SK-N-MC (cell line): ENCODE measurements at places on chromosomes 3 and 15.

GRCh38 chr3:111690242-111690641 lies 95.1 kb upstream of the ZBED2 start:
- DNase-seq: no peak

- DNase-seq: no peak
Measured at GRCh38 chr15:91407269-91407889, 307.3 kb downstream of the SV2B start.

- DNase-seq: no peak
Measured at GRCh38 chr15:34023907-34024306, 15.1 kb downstream of the AVEN start.

DNA sequence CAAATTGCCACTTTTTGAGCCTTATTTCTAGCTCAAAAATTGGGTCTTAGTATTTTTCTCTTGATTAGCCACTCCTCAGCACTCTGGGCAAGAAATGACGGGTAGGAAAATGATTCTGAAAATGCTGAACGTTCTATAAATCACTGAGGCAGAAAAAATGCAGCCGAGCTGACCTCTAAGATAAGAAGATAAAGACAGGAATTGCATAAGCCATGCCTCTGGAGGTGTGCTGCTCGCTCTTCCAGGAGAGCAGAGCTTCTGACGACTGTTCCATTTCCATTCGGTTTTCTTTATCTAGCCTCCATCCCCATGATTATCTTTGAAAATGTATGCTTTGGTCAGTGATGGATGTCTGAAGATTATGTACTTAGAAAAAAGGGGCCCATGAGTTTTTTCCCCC lies 558.8 kb upstream of the ADAMTS9 start:
- DNase-seq: no peak

DNA sequence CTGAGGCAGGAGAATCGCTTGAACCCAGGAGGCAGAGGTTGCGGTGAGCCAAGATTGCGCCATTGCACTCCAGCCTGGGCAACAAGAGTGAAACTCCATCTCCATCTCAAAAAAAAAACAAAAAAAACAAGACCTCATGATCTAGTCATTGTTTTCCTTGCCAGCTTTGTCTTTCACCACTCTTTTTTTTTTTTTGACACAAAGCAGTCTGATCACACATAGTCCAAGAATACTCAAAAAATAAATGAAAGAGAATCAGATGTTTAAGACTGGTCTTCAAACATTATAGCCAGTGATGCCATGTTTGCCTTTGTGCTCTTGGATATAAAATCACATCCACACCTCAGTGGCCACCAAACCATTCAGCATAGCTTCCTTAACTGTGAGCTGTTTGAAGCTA lies 5.8 kb upstream of the ADAM10 start:
- DNase-seq: no peak

DNA sequence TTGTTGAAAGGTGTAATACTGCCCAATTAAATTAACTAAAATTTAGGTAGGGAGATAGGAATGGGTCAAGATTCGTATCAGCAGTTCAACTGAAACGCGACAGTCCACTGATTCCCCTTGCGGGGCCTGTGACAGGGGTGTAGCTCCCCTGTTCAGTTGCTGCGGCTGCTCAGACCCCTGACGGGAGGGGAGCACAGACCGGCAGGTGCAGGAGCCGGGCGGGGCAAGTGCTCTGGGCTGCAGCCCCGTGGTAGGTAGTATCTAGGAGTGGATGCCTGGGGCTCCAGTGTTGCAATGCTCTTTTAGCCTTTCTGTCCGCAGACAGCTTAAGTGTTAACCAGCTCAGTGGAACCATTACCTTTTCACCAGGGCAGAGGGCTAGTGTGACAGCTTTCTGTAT lies 164.9 kb downstream of the ROBO2 start:
- DNase-seq: no peak

GRCh38 chr15:101477851-101478362 lies 11.6 kb downstream of the PCSK6 start:
- no peak for DNase-seq

GRCh38 chr3:10366651-10367101 lies 45.8 kb upstream of the SEC13 start:
- no peak for DNase-seq

DNA sequence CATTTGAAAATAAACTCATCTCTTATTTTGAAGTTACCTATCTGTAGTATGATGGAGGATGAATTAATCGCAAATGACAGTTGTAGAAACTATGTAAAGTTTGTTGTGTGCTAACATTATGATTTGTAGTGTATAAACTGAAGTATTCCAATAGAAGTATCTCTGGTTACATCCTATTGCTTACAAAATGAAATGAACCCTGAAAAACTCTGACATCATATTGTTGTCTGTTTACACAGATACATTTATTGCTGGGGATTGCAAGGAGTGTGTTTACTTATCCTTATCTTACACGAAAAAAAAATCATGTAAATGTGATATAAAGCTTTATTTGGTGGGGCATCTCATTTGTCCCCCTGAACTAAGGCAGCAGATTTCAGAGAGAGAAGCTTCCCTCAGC lies 2.6 kb upstream of the ABHD10 start:
- DNase-seq: no peak

DNA sequence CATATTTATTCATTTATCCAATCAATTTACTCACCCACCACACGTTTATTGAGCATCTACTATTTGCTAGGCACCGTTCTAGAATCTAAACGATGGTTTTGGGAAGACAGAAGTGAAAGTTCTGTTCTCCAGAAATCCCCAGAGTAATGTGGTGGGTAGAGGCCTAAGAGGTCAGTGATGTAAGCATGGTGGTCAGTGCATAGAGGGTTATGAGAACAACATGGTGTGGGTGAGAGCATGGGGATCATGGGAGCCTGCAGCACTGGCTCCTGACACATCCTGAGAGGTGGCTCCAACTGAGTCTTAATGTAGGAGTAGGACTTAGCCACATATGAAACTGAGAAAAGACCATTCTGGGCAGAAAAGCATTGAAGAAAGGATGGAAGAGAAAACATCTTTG lies 85.3 kb upstream of the TNFAIP8L3 start:
- DNase-seq: no peak

DNA sequence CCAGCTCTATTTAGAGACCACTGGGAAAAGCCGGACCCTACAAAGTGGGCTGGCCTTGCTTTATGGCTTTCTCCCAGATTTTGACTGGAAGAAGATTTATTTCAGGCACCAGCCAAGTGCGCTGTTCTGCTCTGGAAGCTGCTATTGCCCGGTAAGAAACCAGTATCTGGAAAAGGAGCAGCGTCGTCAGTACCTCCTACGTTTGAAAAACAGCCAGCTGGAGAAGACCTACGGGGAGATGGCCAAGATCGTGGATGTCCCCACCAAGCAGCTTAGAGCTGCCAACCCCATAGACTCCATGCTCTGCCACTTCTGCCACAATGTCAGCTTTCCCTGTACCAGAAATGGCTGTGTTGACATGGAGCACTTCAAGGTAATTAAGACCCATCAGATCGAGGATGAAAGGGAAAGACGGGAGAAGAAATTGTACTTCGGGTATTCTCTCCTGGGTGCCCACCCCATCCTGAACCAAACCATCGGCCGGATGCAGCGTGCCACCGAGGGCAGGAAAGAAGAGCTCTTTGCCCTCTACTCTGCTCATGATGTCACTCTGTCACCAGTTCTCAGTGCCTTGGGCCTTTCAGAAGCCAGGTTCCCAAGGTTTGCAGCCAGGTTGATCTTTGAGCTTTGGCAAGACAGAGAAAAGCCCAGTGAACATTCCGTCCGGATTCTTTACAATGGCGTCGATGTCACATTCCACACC lies 60.9 kb downstream of the PXYLP1 start:
- DNase-seq: no peak

GRCh38 chr3:15011174-15011573 lies 53.9 kb downstream of the MRPS25 start:
- DNase-seq: no peak

- no peak for DNase-seq
Measured at GRCh38 chr15:55661428-55661827, 73.3 kb upstream of the PYGO1 start.

DNA sequence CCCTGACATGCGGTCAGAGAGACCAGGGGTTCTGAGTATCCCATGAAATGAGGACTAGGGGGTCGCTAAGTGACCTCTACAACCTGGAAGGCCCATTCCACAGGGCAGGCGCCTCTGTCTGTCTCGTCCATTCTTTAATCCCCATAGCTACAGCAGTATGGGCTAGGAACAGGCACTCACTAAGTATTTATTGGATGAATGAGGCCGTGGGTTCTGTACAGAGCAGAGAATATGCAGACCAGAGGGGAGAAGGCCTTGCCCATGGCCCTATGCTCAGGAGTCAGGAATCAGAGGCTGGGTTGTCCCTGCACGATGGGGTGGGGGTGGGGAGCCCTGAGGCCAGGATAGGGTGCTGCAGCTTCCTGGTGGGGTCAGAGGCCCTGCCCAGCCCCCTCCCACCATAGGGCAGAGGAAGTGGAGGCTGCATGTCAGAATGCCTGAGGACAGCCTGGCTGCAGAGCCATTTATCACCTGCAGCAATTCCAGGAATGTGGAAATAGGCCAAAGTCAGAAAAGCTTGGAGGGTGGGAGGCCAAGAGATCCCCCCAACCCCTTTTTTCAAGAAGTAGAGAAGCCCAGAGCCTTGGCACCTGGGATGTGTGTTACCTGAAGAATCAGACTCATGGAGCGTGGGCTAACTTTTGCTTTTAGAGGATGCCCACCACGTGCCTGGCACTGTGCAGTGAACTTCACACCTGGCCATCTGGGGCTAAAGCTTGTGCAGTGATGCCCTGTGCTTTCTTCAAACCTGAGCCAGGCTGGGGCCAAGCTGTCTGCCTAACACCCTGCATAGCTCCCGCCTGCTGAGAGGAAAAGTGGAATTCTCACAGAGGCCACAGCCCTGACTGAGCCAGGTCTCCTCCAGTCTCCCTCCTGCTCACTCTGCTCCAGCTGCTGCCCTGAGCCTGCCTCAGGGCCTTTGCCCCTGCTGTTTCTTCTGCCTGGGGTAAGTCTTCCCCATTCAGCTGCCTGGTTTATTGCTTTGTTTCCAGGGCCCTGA lies 109.4 kb downstream of the WNT7A start:
- no peak for DNase-seq

DNA sequence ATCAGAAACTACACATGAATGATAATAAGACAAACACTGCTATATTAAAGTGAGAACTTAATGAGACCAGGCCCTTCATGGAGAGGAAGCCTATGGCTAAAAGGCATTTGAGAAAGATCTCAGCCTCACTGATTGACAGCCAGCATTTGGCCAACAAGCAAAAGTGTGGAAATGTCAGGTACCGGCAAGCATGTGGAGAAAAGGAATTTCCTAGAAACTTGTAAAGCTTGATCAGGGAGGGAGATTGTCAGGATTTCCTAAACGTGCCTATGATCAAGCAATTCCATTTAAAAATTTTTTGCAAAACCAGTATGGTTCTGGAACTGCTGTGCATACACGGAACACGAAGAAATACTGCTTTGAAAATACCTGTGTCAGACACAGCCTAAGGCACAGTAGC lies 220.3 kb upstream of the ATP10A start:
- DNase-seq: no peak

DNA sequence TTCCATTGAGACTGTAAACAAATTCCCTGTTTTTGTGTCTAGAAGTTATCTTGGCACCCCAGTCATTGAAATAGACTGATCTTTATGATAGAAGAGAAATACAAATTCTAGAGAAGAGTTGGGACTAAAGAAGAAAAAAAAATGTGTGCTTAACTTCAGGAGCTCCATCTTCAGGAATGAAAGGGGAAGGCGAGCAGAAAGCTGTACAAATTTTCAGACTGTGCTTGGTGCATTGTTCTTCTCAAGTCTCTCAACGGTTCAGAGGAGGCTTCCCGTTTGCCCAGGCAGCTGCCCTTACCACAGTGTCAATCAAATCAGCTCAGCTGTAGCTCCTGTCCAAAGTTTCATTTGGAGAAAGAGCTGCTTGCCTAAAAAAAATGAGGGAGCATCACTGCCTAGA lies 41.7 kb downstream of the OXSM start:
- no peak for DNase-seq
